ENCODE measurements at places on chromosomes 2 and 18.

- DNase-seq: no peak
Measured at GRCh38 chr2:235611349-235611748, 117.5 kb downstream of the AGAP1 start.

DNA sequence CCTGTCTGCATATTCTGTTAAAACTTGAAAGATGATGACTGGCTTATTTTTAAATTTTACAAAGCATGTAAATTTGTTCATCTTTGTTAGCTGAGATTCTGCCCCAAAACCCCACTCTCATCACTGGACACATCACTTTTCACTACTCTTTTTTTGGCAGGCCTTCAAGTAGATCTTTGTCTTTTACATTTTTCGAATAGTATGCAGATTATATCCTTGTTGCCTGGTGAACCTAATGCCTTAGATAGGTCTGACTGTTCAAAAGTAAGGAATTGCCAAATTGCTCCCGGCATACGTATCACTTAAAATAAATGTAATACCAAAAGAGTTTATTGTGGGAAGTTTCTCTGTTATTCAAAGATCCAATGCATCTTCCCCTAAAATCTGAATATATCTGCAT, 303.3 kb downstream of the XIRP2 start:
- no peak for DNase-seq

- no peak for DNase-seq
Measured at GRCh38 chr18:27645929-27646328, 460.8 kb upstream of the CHST9 start.

DNA sequence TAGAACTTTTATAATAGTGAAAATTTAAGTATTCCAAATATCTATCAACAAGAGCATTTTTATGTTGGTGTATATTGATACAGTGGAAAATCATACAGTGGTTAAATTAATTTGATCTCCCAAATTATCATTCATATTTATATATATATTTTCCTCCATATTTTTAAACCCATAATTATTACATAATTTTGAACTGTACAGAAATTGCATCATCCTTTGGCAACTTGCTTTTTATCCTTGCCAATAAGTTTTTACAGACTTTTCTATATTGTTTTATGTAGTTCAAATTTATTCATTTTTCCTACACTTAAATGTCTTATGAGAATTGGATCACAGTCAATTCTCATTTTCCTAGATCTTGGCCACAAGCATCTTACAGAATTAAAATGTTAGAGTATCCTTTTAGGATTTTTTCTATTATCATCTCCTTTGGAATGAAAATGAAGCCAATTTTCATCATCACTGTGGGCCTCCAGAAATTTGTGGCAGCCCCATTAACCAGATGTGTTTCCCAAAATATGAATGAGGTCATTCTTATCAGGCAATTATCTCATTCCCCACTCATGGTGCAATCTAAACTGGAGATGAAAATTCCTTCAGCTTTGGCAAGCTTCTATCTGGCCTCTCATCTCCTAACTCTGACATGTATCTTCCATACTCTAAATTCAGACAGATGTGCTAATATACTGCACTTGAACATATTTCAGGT, 94.2 kb upstream of the DLGAP1 start:
- no peak for DNase-seq

GRCh38 chr2:150282357-150282756, 205.1 kb downstream of the RND3 start:
- DNase-seq: no peak

GRCh38 chr2:127641846-127642507, 4.0 kb upstream of the GPR17 start:
- DNase-seq: no peak

DNA sequence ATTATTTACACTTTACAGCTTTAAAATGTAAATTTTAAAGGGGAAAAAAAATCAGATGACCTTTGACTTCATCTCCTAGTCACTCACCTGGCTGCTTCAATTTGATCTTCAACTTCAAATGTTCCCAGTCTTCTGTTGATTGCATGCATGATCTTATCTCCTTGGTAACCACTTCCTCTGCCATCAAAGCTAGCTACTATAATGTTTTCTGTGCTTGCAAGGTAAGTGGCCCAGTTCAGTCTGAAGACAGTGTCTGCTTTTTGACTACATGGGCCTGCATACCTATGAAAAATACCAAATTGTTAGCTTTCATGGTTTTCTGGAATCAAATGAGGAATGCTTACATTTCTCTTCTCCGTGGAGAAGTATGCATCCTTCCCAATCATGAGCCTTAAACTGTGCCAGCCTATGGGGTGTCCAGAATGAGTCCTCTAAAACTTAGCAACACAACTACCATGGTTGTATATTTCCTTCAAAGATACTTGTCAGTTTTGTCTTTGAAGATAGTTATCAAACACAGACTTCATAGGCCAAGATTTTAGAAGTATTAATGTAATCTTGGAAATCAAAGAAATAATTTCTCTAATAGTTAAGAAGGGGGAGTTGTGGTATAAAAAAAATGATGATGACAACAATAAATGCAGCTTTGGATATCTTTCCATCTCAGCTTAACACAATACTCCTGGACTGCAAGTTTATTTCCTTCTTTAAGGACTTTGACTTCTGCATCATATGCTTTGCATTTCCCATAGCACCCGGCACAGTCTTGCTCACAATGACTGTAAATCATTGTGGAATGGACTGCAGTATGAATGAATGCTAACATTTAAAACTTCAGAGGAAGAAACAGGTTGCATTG, 62.1 kb downstream of the DPP4 start:
- no peak for DNase-seq

DNA sequence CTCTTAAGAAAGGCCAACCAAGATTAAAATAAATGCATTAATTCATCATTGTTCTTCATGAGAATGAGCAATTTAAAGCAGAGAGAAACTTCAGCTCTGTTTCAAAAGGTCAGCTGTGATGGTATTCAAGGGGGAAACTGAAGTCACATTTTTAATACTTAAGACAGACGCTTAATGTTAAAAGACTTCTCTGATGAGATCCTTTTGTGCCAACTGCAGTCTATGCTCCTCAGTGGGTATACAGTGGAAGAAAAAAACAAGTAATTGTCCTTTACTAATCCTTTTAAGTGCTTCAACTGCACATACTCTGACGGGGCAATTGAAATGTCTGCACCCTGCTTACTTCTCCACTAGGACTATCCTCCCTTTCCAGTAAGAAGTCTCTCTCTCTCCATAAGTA, 309.7 kb downstream of the GULP1 start:
- no peak for DNase-seq

- DNase-seq: no peak
Measured at GRCh38 chr2:111685342-111685741, 198.7 kb downstream of the ANAPC1 start.

- DNase-seq: no peak
Measured at GRCh38 chr2:236718207-236718992, 148.8 kb downstream of the ACKR3 start.

GRCh38 chr2:70340761-70341476, 39.1 kb upstream of the FAM136A start:
- DNase-seq: peak; percentile 1

DNA sequence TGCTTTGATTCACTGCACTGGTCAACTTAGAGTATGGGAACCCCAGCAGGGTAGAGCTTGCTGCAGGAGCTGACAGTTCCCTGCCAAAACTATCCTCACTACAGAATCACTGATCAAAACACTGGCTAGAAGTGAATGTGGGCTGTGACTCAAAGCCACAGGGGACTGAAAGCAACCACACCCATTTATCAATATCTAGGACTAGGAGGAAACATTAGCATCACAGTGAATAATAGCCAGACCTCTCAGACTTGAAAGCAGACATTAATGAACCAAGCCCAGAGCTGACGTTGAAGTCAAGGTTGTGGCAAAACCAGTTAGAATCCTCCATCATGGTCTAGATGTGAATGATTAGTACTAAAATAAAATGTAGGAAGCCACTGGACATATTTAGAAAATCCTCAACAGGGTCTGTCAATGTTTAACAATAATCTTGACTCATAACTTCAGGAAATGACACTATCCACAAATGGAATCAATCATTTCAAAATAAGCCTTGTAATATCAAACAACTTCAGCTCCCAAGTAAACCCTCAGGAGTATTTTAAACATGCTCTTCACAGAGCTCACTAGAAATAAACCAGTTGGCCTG, 131.4 kb downstream of the CDH20 start:
- no peak for DNase-seq

GRCh38 chr18:72544092-72544886, at the start of gene CBLN2:
Gene CBLN2 (minus strand): TSS chr18:72544342. CDS start chr18:72542160, 2,182 bp downstream.
- no peak for DNase-seq

DNA sequence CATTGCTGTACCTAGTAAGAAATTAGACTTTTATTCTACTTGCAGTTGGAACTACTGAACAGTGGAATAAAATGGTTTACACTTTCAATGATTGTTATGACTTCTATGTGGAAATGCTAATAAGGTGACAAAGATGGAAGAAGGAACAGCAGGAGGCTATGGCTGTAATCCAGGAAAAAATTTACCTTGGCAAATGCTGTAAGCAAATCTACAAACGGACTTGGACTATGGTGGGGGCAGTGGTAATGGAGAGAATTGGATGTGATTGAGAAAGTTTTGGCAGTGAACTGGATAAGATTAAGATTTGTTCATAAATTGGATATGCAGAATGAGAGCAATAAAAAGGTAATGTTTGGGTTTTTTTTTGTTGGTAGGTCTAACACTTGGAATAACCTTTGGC, 111.0 kb upstream of the ERBB4 start:
- DNase-seq: no peak

GRCh38 chr2:106176446-106177099, 17.5 kb downstream of the UXS1 start:
- no peak for DNase-seq

DNA sequence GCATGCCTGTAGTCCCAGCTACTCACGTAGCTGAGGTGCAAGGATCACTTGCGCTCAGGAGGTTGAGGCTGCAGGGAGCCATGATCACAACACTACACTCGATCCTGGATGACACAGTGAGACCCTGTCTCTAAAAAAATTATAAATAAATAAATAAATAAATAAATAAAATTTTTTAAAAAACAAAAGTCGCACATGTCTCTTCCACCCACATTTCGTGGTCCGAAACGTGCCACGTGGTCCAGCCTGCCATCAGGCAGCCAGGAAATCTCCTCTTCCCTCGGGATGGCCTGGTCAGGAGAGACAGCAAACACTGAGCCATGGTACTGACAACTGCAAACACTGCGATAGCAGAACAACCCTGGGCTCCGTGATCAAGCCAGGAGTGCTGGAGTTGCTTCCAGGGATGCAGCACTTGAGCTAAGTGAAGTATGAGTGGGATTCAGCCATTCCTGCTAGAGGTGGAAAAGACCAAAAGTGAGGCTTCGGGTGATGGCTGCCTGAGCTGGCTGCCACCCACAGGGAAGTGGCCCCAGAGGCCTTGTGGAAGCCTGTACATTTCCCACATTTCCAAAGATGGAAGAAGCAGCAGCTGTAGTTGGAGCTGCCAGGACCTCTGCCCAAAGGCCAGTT, 193.1 kb downstream of the SMAD2 start:
- DNase-seq: no peak

- DNase-seq: no peak
Measured at GRCh38 chr2:233795735-233796171, 17.6 kb downstream of the MROH2A start.

- no peak for DNase-seq
Measured at GRCh38 chr18:53018791-53019190, 678.8 kb downstream of the DCC start.

DNA sequence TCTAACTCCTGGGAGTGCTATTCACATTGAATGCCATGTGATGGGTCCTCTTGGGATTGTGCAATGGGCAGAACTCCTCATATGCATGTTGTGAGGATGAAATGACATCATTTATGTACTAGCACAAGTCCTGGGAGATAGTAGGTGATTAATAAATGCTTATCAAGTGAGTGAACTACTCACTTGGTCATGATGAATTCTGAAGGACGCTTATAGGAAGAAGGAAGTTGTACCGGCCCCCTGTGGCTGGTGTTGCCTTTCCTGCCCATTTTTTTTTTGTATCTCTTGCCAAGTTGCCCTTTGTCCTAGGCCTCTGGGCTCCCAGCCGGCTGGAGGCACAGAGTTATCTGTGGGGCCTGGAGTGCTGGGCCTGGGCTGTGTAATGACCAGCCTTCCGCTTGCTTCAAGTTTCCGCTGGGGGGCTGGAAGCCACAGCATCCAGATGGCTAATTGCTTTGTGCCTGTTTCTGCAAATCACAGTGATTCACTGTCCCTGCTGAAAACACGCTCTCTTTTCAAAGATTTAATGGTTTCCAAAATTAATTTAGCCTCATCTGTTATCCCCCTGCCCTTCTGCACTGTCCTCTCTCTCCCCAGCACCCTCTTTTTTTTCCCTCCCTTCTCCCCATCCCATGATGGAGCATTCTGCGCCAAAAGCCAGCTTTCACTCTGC, 33.7 kb upstream of the MRPL33 start:
- DNase-seq: no peak

DNA sequence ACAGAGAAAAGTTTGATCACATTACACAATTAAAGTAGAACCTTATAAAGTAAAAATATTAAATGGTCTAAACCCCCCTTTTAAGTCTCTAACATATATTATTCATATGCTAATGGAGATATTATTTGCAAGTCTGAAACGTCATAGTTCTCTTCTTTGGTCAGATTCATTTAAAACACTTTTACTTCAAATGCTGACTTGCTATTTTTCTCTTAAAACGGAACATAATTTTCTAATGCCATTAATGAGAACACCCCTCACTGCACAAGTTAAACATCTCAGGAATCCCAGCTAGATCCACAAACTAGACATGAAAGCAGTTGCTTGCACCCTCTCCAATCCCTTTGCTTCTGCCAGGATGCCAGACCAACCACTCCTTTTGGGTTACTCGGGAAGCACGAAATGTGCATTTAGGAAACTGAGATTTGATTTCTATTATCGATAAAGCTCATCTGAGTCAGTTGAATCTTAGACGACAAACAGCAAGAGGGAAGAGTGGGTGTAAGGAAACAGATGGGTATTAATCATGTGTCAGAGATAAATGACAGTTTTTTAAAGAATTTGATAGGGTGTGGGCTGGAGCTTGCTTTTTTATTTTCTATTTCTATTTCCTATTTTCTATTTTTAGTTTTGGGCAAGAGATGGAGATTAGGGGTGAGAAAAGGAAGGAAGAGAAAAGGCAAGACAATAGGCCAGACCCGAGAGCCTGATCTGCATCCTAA, 1.5 kb downstream of the ADD2 start:
- no peak for DNase-seq

- no peak for DNase-seq
Measured at GRCh38 chr2:180983468-180984242, 3.2 kb downstream of the UBE2E3 start.

DNA sequence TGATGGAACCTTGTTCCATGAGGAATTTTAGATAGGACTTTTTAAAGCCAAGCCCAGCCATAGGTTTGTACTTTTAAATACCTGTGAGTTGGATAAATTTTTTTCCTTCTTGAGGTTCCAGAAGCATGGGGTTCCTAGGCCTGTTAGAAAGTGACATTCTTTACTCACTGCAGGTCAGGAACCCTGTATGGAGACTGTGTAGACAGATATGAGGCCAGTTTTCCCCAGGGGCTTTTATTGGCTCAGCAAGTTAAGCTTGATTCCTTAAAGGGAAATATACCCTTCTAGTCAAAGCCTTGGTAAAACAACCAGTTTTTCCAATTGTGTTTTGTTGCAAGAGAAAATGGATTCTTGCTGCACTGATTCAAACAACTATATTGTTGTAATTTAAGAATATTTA, 38.4 kb upstream of the GMCL1 start:
- no peak for DNase-seq
